ENCODE measurements at places on chromosomes 11 and 22. TPM values are rescaled to one million over a fixed set of nuclear protein-coding genes. Genes with fewer than 3 reads are reported as not detected.

Gene INPP5J
- total RNA-seq, result 0.77 TPM

Gene MAPK12
- 17.6 TPM for total RNA-seq

Gene OR52E8
- not detected for total RNA-seq

Gene SLC3A2
- total RNA-seq, result 1,003 TPM
